ENCODE measurements at places on chromosomes 12 and 14.

DNA sequence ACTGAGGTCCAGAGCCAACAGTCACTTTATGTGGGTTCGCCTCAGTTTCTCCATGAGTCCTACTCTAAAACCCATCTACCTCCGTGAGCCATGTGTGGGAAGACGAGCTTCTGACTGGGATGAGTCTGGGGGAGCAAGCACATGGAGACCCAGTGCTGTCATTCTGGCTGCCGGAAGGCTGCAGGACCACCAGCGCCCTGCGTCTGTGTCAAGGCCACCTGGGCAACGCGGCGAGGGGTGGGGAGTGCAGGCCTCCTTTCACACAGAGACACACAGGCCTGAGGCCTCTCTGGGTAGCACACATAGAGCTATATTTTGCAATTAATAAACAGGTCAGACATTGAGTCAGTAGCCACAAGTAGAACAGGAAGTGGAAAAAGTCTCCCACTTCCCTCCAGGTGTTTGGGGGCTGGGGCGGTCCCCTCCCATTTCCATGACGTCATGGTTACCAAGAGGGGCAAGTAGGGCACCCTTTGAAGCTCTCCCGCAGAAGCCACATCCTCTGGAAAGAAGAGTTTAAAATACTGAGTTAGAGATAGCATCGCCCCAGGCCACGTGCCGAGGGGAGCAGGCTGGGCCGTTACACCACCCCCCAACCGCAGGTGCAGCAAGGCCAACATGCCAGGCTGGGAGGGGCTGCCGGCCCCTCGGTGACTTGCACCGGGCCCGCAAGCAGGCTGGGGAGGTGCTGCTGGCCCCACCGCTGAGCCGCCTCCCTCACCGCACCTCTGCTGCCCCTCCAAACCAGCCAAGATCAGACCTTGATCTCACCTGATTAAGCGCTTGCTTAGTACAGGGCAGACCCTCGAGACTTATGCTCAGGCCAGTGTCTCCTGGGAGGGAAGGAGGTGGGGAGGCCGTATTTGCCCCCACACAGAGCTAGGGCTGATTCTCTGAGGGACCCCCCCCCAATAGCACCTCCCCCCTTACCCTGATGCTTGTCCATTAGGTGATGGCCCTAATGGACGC lies 32.7 kb downstream of the DAD1 start:
- DNase-seq, result no peak

DNA sequence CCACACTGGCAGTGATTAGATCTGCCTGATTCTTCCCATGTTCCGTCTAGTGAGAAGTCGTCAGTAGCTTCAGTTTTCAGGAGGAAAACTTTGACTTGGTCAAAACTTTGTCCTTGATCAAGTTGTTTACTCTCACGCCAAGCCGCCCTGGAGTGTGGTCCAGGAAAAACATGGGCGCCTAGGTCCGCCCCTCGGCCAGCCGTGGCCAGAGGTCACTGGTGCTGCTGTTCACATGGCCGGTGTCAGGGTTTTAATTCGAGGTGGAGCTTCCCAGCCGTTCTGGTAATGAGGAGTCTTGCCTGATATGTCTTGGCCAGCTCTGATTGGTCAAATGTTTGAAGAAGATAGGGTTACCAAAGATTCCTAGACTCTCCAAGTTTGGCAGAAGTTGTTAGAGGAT lies 71.5 kb downstream of the PPP2R5C start:
- DNase-seq, result no peak

DNA sequence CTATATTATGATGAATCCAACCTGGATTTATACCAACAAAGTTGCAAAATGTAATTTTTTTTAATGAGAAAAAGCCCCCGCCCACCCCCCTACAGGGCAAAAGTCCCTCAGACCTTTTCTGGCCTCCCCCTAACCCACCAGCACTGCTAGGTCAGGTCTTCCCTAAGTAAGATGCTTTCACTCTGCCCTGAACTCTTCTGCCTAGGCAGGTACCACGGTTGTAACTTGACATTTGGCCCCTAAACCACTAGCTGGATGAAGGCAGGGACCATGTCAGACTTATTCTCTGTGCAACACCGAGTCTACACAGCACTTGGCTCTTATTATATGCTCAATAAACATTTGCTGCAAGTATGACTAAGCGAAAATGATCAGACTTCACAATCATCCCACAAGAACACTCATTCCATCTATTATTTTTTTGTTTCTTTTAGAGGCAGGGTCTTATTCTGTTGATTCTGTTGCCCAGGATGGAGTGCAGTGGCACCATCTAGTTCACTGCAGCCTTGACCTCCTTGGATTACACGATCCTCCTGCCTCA lies 63.2 kb downstream of the SPRING1 start:
- no peak for DNase-seq

- DNase-seq, result no peak
These were observed 20.7 kb upstream of the ANAPC7 start for GRCh38 chr12:110424237-110424636.

DNA sequence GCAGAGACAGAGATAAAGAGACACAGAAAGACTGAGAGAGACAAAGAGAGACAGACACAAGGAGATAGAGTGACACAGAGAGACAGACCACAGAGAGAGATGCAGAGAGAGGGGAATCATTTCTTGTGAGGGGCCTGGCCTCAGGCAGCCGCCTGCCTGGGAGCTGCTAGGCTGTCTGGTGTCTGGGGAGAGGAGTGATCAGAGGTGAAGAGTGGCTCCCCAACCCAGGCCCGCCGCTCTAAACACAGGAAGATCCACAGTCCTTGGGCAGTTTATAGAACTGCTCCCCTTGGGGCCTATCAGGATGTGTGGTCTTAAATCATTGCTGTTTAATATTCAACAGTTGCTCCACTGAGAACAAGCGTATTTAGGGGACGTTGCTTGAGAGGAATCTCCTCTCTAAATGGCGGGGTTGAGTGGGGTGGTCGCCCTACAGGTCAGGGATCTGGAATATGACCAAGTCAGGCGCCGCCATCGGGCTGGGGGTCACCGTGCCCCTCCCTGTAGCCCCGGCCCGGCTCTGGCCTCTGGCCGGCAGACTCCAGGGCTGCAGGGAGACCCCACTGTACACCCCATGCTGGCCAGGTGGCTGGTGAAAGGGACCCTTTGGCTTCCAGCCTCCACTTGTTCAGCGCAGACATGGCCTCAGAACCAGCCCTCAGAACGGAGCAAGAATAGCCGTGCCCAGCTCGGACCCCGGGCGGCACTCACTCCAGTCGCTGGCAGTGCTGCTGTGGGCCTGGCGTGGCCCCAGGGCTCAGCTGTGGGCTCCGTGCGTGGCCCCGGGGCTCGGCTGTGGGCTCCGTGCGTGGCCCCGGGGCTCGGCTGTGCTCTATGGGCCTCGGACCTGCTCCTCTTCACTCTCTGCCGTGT lies 89.4 kb downstream of the GALNT9 start:
- no peak for DNase-seq

- no peak for DNase-seq
These were observed 15.6 kb upstream of the NGB start for GRCh38 chr14:77286576-77286975.

- DNase-seq, result no peak
These were observed at the start of gene LRP1-AS for GRCh38 chr12:57146961-57147944. TSS of gene LRP1-AS (minus strand) at chr12:57147619.

DNA sequence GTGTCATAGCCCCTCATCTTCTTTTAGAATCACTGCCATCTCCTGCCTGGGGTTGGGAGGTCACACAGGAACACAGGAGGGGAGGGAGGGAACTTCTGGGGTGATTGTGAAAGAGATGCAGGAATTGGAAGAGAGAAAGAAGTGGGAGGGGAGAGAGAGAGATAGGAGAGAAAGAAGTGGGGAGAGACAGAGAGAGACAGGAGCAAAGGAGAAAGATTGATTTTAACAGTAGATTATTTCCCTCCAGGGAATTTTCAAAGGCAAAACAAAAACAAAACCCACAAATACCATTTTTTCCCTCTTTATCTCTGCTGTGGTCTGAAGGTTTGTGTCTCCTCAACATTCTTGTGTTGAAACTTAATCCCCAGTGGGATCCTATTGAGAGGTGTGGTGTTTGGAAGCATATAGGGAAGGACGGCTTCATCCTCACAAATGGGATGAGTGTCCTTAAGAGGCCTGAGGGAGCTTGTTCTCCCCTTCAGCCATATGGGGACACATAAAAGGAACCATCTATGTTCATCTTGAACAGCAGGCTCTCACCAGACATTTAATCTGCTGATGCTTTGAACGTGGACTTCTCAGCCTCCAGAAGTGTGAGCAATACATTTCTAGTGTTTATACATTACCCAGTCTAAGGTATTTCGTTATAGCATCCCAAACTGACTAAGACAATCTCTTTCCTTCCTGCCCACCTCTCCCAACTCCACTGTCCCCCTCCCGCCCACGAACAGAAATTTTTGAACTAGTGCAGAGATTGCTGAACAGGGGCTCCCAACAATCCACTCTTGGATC lies 134.9 kb upstream of the MAX start:
- no peak for DNase-seq

GRCh38 chr12:9588749-9589148 lies 19.0 kb downstream of the KLRB1 start:
- no peak for DNase-seq

GRCh38 chr12:75994069-75994740 lies 37.4 kb downstream of the PHLDA1 start:
- no peak for DNase-seq

DNA sequence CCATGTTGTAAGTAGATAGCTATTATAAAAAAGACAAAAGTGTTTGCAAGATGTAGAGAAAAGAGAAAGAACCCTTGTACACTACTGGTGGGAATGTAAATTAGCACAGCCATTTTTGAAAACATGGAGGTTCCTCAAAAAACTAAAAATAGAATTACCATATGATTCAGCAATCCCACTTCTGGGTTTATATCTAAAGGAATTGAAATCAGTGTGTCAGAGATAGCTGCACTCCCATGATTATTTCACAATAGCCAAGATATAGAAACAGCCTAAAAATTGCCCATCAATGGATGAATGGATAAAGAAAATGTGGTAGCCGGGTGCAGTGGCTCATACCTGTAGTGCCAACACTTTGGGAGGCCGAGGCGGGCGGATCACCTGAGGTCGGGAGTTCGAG lies 9.2 kb downstream of the PSMC6 start:
- no peak for DNase-seq

DNA sequence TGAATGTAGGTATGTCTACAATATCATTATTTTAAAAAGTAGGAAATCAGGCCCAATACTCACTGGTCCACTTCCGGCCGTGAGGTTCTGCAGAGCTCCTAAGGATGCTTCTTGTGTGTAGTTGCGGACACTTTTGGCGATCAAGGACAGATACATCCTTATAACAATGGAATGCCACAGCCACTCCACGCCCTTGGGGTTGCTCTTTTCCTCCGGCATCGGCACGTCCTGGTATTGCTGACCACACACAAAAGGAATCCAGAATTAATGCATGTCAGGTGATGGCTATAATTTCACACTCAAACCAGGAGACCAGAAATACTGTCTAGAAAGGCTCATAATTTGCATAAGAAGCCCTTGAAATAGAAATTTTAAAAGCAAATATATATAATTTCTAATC lies 65.6 kb upstream of the YARS2 start:
- no peak for DNase-seq

DNA sequence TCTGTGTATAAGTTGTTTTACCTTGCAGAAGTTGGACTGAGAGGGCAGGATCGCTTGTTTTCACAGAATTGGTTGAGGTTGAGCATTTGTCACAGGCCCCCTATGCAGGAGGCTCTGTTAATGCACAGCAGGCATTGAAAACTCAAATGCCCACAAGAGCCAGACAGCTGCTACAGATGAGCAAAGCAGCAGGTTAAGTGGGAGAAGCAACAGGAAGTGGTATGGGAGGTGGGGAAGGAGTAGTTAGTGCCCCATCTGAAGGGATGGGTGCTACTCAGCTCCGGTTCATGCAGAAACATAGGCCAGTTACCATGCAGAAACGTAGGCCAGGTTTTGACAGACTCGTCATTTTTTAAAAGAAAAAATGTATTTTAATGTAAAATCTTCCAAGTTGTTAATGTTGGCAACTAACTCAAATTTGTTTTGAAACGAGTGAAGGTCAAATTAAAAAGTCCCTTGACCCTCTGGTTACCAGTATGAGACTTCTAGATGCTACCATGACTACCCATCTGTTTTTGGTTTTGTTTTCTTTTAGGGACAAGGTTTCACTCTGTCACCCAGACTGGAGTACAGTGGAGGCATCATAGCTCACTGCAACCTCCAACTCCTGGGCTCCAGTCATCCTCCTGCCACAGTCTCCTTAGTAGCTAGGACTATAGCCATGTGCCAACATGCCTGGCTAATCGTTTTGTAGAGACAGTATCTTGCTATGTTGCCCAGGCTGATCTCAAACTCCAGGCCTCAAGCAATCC lies 84.7 kb upstream of the FRMD6 start:
- DNase-seq, result no peak

- no peak for DNase-seq
These were observed 28.6 kb upstream of the CORO1C start for GRCh38 chr12:108759924-108760323.
